ENCODE measurements at places on chromosomes 12 and 14. TPM values are rescaled to one million over a fixed set of nuclear protein-coding genes. Genes with fewer than 3 reads are reported as not detected.

The SRRM4 gene
- polyA plus RNA-seq = 0.05 TPM

DNA sequence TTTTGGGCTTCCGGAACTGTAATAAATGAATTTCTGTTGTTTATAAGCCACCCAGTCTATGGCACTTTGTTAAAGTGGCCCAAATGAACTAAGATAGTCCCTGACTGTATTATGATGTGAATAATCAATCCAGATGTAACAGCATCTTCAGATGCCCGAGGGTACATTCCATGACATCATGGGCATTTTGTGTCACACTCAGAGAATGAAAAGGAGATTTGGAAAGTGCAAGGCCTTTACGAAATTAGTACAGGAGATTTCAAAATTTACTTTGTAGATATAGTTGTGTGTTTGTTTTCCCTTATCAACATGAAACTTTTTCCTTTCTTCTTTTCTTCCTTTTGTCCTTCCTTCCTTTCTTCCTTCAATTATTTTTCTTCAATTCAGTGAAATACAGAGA lies 54.2 kb upstream of the AMIGO2 start:
- DNase-seq = no peak

- peak; percentile 88 for DNase-seq
These were observed 6.3 kb downstream of the TNFRSF1A start for GRCh38 chr12:6335451-6336078.

GRCh38 chr12:132858718-132859266 lies 28.6 kb downstream of the CHFR start:
- DNase-seq = no peak

DNA sequence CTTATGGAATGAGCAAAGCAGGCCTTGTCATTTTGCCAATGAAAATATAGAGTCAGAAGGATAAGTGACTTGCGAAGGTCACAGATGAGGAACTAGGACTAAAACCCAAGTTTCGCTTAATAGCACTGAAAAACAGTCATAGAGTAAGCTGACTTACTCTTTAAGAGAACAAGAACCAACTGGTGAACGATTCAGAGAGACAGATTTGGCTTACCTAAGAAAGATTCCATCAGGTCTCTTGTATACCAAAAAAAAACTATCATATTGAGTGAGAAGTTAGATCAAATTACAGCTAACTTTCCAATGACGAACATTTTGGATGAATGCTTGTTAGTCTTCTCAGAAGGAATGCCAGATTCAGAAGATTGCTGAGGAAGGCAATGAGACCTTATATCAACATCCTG lies 74.2 kb downstream of the ZFC3H1 start:
- DNase-seq = no peak

DNA sequence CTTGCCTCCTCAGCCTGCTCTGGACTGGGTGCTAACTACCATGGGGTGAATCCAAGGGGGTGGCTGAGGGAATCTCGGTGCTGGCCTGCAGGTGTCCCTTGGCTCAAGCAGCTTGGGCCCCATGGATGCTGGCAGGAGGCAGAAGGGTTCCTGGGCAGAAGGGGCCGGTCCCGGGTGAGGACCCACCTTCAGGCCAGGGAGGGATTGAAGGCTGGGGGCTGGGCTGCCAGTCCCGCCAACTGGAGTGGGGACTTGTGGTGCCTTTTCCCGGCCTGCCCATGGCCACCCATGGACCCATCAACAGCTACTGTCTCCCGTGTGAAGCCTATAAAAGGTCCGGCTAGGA lies 550.1 kb downstream of the SLC6A15 start:
- no peak for DNase-seq

- no peak for DNase-seq
These were observed 1036.5 kb upstream of the NOVA1 start for GRCh38 chr14:27634056-27634970.

Data from hepatocyte (in vitro differentiated cells).